ENCODE measurements at places on chromosomes 7 and 10.

DNA sequence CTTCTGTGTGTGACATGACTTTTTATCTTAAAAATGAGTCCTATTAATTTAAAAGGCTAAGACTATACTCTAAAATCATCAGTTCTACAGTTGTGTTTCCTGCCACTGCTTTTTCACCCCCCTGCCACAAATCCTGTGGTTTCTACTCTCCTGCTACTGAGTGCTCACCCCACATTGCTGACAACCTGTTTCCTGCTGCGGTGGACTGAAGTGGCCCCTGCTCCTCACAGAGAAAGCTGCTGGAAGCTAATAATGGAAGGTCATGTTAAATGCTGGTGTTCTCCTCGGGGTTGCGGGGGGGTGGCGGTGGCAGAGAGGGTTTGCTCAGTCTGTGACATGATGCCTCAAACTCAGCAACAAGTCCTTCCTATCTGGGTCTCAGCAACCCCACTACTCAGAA is 113.2 kb upstream of the INHBA start:
- DNase-seq: no peak

- peak; percentile 12 for DNase-seq
Measured at GRCh38 chr10:94963901-94964300, 25.4 kb downstream of the CYP2C9 start.

DNA sequence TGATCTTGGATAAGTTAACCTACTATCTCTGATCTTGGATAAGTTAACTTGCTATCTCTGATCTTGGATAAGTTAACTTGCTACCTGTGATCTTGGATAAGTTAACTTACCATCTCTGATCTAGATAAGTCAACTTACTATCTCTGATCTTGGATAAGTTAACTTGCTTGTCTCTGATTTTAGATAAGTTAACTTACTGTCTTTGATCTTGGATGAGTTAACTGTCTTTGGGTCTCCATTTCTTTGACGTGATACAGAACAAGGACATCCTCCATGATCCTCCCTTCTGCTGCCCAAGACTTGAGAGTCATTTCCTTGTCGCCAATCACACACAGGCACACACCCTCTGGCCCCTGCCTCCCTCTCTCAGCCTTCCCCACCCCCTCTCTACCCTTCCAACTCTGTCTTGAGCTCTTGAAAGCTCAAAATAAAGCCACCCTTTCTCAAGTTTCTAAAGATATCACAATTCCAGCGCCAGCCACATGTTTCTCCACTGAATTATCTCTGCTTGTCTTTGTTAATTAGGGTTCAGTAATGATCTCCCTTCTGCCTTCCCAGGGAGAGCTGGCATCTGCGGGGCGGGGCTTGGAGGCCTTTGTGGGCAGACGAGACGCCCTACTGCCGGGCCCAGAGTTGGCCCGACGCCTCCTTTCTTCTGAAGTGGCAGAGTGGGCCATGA is 85.1 kb upstream of the GTF2I start:
- no peak for DNase-seq

DNA sequence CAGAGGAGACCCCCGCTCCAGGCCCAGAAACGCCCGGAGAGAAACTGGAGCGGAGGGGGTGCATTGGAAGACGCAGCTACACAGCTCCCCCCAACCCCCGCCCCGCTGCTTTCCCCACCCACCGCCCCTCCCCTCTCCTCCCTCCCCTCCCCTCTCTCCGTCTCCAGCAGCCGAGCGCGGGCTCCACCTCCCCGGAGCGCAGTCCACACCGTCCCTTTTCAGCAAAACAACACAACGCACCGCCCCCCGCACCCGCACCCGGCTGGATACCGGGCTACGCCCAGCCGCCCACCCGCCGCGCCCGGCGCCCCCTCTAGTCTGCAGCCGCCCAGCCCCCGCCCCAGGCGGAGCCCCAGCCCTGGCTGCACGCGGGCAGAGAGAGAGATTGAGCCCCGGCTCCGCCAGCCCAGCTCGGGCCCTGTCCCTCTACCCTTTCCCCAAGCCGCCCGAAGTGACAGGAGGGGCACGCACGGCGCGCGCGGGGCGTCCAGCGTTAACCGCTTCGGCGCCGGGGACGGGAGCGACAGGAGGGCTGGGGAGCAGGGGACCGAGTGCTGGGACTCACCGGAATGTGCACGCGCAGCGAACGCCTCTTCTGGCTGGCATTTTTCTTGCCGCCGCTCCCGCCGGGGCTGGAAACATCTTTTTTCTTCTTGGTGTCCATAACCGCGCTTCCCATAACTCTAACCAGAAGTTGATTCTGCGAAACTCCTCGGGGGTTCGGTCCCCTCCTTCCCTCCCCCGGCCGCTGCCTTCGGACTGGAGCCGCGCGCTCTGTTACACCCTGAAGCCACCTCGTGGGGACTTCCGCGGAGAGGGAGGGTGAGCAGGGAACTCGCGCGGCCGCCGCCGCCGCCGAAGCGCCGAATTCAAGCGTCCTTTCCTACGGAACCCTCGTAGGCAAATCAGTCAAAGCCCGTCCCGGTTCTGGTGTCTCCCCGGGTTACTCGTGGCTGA is 695 bp downstream of the PRKAG2 start:
- no peak for DNase-seq

GRCh38 chr10:103281753-103282152 is 4.8 kb downstream of the INA start:
- no peak for DNase-seq

GRCh38 chr10:47152861-47153349 is 147.1 kb upstream of the GDF10 start:
- peak; percentile 60 for DNase-seq

DNA sequence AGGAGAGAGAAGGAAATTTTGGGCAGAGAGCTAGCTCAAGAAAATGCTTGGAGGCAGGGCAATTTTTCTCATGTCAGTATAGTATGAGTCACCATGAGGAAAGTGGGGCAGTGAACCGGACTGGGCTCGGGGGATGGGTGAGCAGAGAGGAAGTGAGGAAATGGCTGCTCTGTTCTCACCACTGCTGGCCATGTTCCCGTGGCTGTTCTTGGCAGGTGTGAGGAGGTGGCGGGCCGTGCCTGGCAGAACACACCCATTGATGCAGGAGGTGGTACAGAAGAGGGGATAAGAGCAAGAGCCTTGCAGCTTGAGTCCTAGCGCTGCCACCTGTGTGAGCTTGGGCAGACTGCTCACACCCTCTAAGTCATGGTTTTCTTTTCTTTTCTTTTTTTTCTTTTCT is 304.4 kb upstream of the LYZL1 start:
- peak; percentile 66 for DNase-seq

DNA sequence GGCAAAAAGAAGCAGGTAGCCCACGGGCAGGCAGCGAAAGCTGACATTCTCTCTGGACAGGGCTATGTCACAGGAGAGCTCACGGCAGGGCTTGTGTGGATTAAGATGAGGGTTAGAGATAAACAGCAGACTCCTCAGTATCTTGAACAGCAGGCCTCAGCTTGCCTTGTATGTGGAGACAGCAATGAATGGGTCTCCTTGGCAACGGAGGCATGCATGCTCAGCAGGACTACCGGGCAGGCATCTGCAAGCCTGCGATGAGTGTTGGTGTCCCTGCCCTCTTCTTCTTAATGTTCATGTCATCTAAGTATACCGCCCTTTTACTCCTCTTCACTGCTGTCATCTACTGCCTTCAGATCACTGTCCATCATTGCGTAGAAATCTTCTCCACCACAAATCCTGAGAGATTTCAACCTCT is 81.9 kb upstream of the C1GALT1 start:
- peak; percentile 96 for DNase-seq

DNA sequence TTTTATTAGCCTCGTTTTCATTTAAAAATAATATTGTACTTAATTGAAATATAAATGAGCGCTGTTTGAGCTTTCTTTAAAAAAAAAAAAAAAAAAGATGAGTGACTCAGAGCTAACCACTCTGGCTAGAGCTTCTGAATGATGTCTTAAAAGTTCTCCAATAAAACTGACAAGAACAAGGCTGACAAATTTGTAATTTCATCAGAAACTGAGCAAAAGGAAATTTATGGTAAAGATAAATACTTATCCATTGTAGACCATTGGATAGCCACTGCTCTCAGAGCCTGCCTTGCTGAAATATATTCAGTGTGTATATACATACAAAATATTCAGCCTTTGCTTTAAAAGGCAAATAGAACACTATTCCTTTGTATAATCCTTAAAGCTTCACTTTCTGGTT is 91.2 kb upstream of the OIT3 start:
- no peak for DNase-seq

GRCh38 chr7:132941905-132942304 is 140.0 kb downstream of the CHCHD3 start:
- no peak for DNase-seq

DNA sequence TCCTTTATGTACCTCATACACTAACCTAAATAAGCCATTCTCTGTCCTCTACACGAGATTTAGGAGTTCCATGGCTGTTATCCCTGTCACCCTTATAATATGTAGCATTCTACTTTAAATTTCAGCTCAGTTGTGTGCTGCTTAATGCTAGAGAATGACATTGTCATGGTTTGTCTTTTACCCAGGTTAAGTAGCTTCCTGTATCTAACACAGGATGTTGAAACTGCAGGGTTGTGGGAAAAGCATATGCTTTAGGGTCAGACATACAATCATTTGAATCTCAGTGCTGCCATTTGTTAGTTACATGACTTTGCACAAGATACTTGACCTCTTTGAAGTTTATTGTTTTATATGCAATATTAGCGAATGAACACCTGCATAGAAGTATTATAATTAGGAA is 235.1 kb upstream of the CACNA2D1 start:
- DNase-seq: no peak

DNA sequence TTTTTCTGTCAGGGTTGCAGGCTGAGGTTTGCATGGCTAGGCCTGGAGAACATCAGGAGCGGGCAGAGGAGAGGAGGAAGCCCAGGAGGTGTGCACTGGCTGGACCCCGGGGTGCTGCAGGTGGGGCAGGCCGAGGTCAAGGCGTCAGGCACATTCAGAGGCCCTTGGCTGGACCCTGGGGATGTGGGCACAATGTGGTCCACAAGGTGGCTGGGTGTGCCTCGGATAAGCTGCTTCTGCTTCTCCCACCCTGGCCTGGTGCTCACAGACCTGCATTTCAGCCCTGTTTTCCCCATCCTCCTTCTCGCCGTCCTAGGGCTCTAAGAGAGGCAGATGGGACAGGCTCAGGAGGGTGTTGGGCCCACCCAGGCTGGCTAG is 108.2 kb downstream of the ADCY1 start:
- no peak for DNase-seq

DNA sequence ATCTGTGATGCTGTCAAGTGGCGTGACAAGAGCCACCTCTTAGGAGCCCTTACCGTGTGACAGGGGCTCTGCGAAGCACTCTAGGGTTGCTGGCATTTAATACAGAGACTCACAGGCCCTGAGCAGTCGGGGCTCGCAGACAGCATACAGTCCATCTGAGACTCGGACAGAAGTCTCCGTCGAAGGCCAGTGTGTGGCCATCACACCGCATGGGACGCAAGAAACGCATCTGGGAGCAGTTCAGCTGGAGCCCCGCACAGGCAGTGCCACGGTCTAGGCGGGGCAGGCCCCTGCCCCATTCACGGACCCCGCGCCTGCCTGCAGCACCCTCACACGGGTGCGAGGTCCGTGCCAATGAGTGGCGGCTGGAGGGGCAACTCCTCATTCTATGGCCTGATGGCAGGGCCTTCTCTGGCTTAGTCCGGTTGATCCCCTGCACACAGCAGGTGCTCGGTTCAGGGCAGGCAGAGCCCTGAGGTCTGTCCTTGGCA is 33.6 kb downstream of the IQCE start:
- no peak for DNase-seq

GRCh38 chr7:8178353-8178752 is 83.6 kb downstream of the ICA1 start:
- no peak for DNase-seq

GRCh38 chr7:39527296-39527695 is 38.9 kb upstream of the YAE1 start:
- no peak for DNase-seq

DNA sequence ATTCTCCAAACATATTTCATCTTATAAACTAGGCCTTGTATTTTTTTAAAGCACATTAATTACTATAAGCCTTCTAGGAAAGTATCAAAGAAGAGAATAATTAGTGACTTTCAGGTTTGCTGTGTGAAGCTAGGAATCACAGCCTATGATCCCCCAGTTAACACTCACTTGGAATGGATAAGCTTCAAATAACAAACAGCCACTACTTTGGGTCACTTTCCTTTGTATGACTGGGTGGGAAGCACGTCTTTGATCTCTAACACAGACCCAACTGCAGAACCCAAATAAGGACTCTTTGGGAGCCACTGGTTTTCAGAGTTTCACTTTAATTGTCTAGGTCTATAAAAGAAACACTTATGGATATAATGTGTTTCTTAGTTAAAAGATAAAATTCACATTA is 769.3 kb downstream of the MAGI2 start:
- no peak for DNase-seq

DNA sequence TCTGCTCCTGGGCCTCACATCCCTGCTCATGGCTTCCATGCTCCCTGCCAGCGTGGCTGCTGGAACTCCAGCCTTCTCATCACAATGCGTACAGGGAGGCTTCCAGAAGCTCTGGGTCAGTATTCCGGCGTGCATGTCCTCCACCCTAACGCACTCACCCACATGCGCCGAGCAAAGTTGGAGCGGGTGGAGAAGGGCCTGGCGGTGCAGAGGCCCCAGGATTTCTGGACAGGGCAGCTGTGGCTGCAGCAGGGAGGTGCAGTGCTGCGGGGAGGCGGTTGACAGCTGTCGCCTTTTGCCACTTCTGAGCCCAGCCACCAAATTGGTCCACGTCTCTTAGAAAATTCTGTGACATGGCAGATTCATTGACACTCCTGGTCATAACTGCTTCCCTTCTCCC is 33.6 kb upstream of the FAM20C start:
- DNase-seq: no peak

DNA sequence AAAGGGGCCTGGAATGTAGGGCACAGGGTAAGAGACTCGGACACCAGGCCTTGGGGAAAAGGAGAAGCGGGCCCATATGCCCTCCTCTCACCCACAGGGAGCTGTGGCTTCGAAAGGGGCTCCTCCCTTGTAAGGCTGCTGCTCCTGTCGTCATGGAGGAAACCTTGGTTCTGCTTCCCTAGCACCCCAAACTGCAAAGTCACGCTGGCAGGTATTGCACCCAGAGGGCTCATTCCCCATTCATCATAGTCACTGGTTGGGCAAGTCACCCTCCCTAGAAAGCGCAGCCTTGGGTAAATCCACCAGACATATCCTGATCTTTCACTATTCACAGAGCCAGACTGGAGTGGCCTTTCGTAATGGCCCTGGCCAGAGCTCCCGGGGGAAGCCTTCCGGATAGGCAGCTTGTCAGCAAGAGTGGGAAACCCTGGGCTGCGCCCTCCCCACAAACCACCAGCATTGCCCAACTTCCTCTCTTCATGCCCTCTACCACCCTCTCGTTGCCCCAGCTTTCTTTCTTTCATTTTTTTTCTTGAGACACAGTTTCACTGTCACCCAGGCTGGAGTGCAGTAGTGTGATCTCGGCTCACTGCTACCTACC is 121.0 kb downstream of the HIP1 start:
- DNase-seq: no peak

DNA sequence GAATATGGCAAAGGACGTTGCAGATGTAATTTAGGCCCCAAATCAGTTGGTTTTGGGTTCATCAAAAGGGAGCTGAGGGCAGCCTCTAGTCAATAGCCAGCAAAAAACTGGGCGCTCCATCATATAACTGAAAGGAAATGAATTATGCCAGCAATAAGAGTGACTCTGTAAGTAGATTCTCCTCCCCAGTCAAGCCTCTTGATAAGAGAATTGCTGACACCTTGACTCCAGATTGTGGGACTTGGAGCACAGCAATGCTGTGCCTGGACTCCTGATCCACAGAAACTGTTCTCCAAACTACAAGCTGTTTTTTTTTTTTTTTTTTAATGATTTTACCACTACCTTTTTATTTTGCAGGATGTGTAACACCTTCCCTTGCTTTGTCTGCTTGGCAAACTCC is 25.5 kb downstream of the ZFAND4 start:
- DNase-seq: no peak

Data from epithelial cell of prostate (primary cell).